ENCODE measurements at places on chromosomes 5 and 9. TPM values are rescaled to one million over a fixed set of nuclear protein-coding genes. Genes with fewer than 3 reads are reported as not detected.

The OTP gene
- not detected for total RNA-seq

The BTNL3 gene
- not detected for total RNA-seq

The MAN2A1 gene
- 107 TPM for total RNA-seq

The FIBCD1 gene
- total RNA-seq = not detected

The SLC6A3 gene
- total RNA-seq = not detected

The PRLR gene
- 1.4 TPM for total RNA-seq

The SLC36A2 gene
- total RNA-seq = not detected

The ELP1 gene
- 25.3 TPM for total RNA-seq

The NSG2 gene
- total RNA-seq = not detected

- no peak overlapping the region for H3K4me3 ChIP-seq
- H3K36me3 ChIP-seq = no peaks in the 10 kb centered on the region
- H3K4me1 ChIP-seq = peaks cover 5% of the 10 kb centered on the region
- no peak for DNase-seq
Measured at GRCh38 chr9:91714020-91714806, 235.8 kb downstream of the ROR2 start.

- H3K27me3 ChIP-seq = no peaks in the 10 kb centered on the region
- DNase-seq = no peak
- H3K27ac ChIP-seq = no peak overlapping the region
- no peaks in the 10 kb centered on the region for H3K4me1 ChIP-seq
- no peak overlapping the region for H3K4me3 ChIP-seq
Measured at GRCh38 chr9:111175350-111175749, 137.1 kb upstream of the LPAR1 start.

DNA sequence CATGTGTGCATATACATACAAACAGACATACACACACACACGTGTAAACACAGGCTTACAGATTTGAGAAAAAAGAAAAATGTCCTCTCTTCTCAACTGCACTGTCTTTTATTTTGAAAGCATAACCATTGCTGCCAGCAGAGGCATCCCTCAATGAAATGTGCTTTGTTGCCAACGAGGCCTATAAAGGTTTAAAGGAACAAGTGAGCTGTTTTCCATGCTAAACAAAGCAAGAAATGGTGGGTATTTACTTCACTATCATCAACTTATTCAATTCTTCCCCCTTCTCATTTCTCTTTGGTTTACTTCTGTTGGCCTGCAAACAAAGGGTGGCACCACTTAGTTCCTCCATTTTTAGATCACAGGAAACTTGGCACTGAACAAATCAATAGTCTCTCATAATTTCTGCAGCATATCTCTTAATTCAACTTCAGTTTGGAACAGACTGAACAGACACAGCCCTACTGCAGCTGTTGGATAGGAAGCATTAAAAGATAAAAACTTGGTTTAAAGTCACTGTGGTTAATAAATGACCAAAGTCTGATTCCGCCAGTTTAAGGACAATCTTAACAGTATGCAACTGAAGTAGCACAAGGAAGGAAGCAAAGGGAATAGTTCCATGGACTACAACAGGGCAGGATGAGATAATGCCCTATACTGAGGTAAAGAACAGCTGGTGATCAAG, 21.7 kb downstream of the TTC33 start:
- H3K27me3 ChIP-seq = no peaks in the 10 kb centered on the region
- no peak for DNase-seq
- H3K4me1 ChIP-seq = no peaks in the 10 kb centered on the region
- no peak overlapping the region for H3K27ac ChIP-seq
- H3K36me3 ChIP-seq = no peaks in the 10 kb centered on the region
- H3K4me3 ChIP-seq = no peak overlapping the region

GRCh38 chr5:126917918-126918614, 112.3 kb downstream of the MARCHF3 start:
- H3K4me3 ChIP-seq = no peak overlapping the region
- H3K27ac ChIP-seq = no peak overlapping the region
- no peaks in the 10 kb centered on the region for H3K4me1 ChIP-seq

- no peak overlapping the region for H3K27ac ChIP-seq
- H3K4me3 ChIP-seq = no peak overlapping the region
- H3K27me3 ChIP-seq = no peaks in the 10 kb centered on the region
- no peaks in the 10 kb centered on the region for H3K36me3 ChIP-seq
- H3K4me1 ChIP-seq = no peaks in the 10 kb centered on the region
- DNase-seq = no peak
Measured at GRCh38 chr5:169917500-169917899, 62.8 kb downstream of the INSYN2B start.

- DNase-seq = no peak
- H3K27me3 ChIP-seq = no peaks in the 10 kb centered on the region
- no peak overlapping the region for H3K4me3 ChIP-seq
- no peaks in the 10 kb centered on the region for H3K4me1 ChIP-seq
- H3K27ac ChIP-seq = no peak overlapping the region
Measured at GRCh38 chr5:164422400-164422799, 917.0 kb downstream of the MAT2B start.

- H3K27ac ChIP-seq = no peak overlapping the region
- H3K4me1 ChIP-seq = no peaks in the 10 kb centered on the region
- no peaks in the 10 kb centered on the region for H3K27me3 ChIP-seq
- H3K4me3 ChIP-seq = no peak overlapping the region
- DNase-seq = no peak
- H3K36me3 ChIP-seq = no peaks in the 10 kb centered on the region
Measured at GRCh38 chr5:86716121-86716520, 98.4 kb downstream of the COX7C start.

DNA sequence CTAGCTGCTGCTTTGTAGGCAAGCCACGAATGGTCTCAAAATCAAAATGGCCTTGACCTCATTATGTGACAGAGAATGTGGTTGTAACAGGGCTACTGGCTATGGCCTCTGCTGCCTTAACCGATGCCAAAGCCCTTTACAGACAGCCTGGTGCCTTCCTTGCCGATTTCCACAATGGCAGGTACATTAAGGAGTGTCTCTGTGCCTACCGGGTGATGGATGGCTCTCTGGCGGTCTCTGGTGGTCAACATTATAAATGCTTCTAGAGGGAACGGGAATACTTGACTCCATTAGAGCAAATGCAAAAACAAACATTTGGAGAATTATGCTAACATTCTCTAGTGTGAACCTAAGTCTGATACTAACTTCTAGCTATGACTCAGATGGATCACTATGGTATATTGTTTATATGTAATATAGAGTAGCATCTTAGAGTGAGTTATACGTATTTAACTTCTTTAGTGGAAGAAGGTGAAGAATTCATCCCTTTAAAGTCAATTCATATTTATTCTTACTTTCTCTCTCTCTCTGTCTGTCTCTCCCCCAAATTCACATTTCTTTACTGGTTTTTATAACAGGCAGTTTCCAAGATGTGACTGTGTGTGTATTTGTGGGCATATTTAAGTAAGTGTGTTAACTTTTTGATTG, 52.5 kb downstream of the RPS23 start:
- no peaks in the 10 kb centered on the region for H3K4me1 ChIP-seq
- no peaks in the 10 kb centered on the region for H3K27me3 ChIP-seq
- peak; percentile 62 for DNase-seq

DNA sequence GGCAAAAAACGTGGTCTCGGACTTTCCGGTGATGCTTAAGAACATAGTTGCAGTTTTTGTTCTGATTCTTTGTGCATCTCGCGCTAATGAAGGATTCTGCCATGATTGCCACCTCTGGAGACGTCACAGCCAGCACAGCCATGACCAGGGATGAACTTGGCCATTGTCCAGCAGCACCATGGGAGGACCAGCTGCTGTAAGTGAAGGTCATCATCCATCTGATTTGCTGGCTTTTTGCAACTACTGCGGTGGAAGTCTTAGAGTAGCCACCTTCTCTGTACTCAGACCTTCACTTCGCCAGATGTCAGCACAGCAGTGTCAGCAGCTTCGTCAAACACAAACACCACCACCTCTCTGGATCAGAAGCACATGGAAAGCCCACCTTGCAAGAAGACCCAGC, 45.7 kb downstream of the NSUN2 start:
- no peak for DNase-seq
- H3K27ac ChIP-seq = no peak overlapping the region
- no peaks in the 10 kb centered on the region for H3K36me3 ChIP-seq
- no peaks in the 10 kb centered on the region for H3K27me3 ChIP-seq
- no peaks in the 10 kb centered on the region for H3K4me1 ChIP-seq
- H3K4me3 ChIP-seq = no peak overlapping the region

DNA sequence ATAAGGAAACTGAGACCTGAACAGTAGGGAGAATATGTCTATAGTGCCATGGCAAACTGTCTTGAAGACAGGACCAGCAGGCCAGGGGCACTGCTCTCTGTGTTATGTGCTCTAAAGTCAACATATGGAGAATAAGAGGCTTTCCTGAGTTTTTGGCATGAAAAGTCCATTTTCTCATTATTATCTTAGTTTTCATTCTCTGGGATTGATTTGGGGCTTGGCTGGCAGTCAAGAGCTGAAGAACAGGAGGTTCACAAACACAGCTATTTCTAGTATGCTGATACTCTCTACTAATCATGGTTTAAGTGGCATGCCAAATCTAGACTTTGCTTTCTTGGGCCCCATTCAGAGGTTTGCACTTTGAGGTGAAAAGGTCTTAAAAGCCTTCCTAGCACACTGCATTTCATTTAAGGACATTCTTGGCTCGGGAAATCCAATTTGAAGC, 404.4 kb downstream of the ZNF608 start:
- no peaks in the 10 kb centered on the region for H3K4me1 ChIP-seq
- no peak for DNase-seq
- H3K36me3 ChIP-seq = no peaks in the 10 kb centered on the region
- H3K4me3 ChIP-seq = no peak overlapping the region
- H3K27me3 ChIP-seq = no peaks in the 10 kb centered on the region

- H3K36me3 ChIP-seq = no peaks in the 10 kb centered on the region
- peak within 1 kb of the TSS; percentile 55 for H3K27ac ChIP-seq
- H3K4me3 ChIP-seq = peak within 1 kb of the TSS; percentile 27
- DNase-seq = peak; percentile 36
- H3K4me1 ChIP-seq = peaks cover 19% of the 10 kb centered on the region
Measured at GRCh38 chr5:157108976-157109375, at the start of gene HAVCR2. Gene HAVCR2, minus strand, starts transcription at chr5:157109044. Its CDS starts 61 bp downstream, at chr5:157108983.

DNA sequence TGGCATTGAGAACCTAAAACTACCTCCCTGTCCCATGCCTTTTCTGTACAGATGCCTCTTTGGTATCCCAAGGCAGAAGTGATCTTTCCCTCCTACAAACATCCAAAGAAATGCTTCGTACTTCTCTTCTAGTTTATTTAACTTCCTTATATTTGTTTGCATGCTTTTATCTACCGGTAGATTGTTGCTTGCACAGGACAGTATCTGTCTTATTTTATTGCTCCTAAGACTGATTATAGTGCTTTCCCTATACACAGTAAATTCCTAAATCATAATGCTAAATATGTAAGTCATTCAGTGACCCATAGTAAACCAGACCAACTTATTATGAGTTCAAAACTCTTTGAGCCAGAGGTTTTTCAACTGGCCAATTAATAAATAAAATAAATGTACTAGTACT, 156.9 kb downstream of the PRELID2 start:
- no peaks in the 10 kb centered on the region for H3K4me1 ChIP-seq
- no peak overlapping the region for H3K4me3 ChIP-seq
- no peaks in the 10 kb centered on the region for H3K36me3 ChIP-seq
- DNase-seq = no peak

- H3K4me1 ChIP-seq = no peaks in the 10 kb centered on the region
- DNase-seq = no peak
- H3K27ac ChIP-seq = no peak overlapping the region
Measured at GRCh38 chr9:37727013-37727412, 26.6 kb upstream of the TRMT10B start.

DNA sequence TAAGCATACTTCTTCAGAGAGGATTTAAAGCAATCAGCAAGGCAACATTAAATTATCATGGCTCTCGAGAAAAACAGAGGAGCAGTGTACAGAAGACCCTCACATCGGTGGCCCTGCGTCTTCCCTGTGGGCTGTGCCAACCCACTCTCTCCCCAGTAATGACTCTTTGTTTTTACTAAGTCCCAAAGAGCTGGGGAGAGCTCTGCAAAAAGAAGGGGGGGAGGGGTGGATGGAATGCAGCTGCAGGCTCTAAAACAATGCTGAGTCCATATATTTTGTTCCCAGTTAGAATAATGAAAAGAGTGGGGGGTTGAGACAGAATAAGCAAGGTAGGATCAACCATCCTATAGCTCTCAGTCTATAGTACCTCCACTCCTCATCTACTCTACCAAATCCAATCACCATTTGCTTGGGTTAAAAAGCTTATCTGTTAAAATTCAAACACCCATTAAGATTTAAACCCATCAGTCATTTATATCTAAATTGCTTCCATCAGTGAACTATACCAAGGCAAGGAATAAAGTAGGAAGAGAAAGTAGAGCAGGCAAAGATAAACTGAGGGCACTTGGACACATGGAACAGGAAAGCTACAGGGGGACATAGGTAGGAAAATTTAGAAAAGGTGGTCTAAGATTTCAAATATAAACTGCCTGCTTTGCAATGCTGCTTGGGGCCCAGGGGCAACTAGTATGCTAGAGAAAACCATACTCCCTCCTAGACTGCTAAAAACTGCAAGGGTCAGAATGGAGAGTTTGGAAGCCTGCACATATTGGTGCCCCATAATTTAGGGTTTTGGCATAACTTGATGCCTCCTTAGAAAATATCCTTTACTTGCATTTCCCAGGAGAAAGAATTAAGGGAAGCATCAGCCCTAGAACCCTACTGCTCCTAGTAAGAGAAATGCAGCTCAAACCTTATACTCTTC, 20.6 kb downstream of the ELL2 start:
- DNase-seq = no peak
- H3K4me1 ChIP-seq = no peaks in the 10 kb centered on the region
- H3K36me3 ChIP-seq = no peaks in the 10 kb centered on the region
- H3K4me3 ChIP-seq = no peak overlapping the region
- H3K27me3 ChIP-seq = no peaks in the 10 kb centered on the region
- no peak overlapping the region for H3K27ac ChIP-seq

DNA sequence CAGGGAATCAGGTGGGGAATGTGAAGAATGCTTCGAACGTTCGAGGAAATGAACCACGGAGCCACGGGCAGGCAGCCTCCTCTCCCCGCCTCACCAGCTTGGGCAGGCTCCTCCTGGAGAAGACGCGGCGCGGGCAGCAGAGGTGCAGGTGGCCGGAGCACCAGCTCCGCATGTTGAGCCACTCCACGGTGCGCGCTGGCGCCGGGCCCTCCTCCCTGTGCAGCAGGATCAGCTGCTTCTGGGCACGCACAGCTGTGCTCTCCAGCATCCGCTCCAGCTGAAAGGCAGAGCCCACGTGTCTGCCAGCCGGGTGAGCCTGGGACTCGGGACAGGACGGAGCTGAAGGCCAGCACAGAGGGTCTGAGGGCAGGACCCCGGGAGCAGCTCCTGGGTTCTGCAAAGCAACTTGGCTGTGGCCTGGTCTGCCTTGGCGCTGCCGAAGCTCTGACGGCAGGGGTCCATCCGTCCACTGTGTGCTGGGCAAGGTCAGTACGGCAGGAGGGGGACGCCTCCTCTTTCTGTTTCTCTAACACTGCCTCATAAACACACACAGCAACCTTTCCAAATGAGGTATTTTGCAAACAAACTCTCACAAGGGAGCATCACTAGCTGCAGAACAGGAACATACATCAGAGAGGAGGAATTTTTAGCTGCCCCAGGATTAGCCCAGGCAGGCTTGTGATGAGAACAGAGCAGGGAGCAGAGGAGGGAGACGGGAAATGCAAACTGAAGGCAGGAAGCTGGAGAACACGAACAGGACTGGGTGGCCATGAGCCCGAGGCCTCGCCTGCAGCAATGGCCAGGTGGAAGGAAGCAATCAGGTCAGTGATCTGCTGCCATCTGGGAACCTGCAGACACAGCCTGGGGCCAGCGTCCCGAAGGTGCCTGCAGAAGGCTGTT, 20.1 kb upstream of the NSMF start:
- DNase-seq = no peak
- H3K27ac ChIP-seq = no peak overlapping the region
- no peak overlapping the region for H3K4me3 ChIP-seq
- no peaks in the 10 kb centered on the region for H3K27me3 ChIP-seq
- H3K4me1 ChIP-seq = no peaks in the 10 kb centered on the region
